ENCODE measurements at places on chromosomes 3 and 15. TPM values are rescaled to one million over a fixed set of nuclear protein-coding genes. Genes with fewer than 3 reads are reported as not detected.

The VEPH1 gene
- total RNA-seq, result 0.96 TPM

The CRYBG3 gene
- total RNA-seq, result 9.4 TPM

DNA sequence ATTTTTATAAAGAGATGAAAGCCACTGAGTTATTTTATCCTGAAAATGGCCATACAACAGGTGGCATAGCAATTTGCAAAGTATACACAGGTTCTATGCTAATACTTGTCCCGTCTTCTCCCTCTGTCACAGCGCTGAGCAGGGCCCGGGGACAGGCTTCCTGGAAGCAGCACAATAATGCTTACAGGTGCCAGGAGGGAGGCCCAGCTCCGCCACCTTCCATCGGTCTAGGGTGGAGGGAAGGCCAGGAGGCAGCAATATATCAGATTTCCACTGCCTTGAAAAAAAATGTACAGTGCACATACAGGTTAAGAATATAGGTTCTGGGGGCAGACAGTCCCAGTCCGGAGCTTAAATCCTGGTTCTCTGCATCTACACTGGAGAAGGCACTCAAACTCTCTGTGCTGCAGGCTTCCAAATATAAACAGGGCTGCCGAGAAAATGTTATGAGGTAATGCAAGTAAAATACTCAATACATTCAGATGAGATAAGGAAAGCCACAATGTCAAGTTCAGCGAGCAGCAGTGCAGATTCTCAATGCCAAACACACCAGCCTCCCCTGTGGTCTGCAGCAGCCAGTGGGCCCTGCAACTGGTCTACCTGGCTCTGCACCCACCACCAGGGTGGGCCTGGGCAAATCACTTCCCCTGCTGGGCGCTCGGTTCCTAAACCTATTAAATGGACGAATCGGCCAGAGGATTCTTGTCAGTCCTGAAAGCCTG, 189.6 kb downstream of the XXYLT1 start:
- H3K36me3 ChIP-seq, result no peaks in the 10 kb centered on the region
- DNase-seq, result no peak
- peaks cover 32% of the 10 kb centered on the region for H3K4me1 ChIP-seq
- no peaks in the 10 kb centered on the region for H3K27me3 ChIP-seq
- H3K4me3 ChIP-seq, result no peak overlapping the region
- H3K27ac ChIP-seq, result no peak overlapping the region

The STRIT1 gene
- not detected for total RNA-seq

DNA sequence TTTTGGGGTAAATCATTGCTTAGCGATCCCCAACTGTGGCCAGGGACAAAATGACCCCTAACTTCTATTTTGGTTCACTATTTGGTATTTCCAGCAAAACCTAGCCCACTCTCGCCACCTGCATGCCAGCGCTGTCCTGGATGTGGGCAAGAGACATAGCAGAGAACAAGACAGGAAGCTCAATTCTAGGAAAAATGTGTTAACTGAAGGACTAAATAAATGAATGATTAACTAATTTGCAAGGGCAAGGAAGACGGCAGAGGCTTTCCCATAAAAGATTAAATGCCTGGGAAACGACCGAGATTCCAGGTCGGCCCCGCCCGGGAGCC, 408 bp downstream of the NICN1 start:
- H3K4me3 ChIP-seq, result peak overlapping the region; percentile 65
- DNase-seq, result no peak
- H3K4me1 ChIP-seq, result no peaks in the 10 kb centered on the region
- H3K36me3 ChIP-seq, result no peaks in the 10 kb centered on the region
- no peak overlapping the region for H3K27ac ChIP-seq

- H3K4me3 ChIP-seq, result no peak overlapping the region
- H3K27me3 ChIP-seq, result no peaks in the 10 kb centered on the region
- no peaks in the 10 kb centered on the region for H3K36me3 ChIP-seq
- no peak overlapping the region for H3K27ac ChIP-seq
- no peak for DNase-seq
- peaks cover 24% of the 10 kb centered on the region for H3K4me1 ChIP-seq
These were observed 36.7 kb downstream of the TM2D3 start for GRCh38 chr15:101615414-101615985.

The LZTFL1 gene
- total RNA-seq, result 19.0 TPM

DNA sequence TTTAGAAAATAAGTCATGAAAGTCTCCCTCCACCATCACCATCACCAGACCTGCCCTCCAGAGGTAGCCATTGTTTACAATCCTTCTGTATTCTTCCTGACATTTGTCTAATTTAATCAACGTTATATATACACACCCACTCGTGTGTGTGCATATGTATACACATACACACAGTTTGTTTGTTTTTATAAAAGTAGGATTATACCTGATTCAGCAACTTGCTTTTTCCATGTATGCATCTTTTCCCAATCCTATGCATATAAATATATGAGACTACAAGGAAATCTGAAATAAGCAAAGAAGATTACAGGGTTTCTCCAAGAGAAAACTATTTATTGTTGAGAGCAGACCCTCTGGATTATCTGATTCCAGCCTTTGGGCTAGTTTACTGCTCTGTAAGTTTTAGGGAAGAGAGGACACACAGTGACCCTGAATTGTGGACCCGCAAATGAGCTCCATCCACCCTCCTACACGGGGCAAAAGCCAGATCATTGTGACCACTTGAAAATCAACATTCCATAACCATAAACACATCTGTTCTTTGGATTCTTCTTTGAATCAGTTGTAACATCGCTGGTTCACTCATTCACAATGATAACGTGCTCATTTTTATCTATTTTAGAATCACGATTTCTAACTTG, 104.3 kb downstream of the CPN2 start:
- no peak overlapping the region for H3K4me3 ChIP-seq
- no peaks in the 10 kb centered on the region for H3K27me3 ChIP-seq
- H3K4me1 ChIP-seq, result peaks cover 33% of the 10 kb centered on the region
- H3K27ac ChIP-seq, result no peak overlapping the region
- H3K36me3 ChIP-seq, result no peaks in the 10 kb centered on the region

- peaks cover 16% of the 10 kb centered on the region for H3K4me1 ChIP-seq
- H3K4me3 ChIP-seq, result no peak overlapping the region
- H3K36me3 ChIP-seq, result no peaks in the 10 kb centered on the region
- DNase-seq, result no peak
- H3K27me3 ChIP-seq, result no peaks in the 10 kb centered on the region
These were observed 129.9 kb downstream of the ROBO2 start for GRCh38 chr3:77169823-77170222.

The TMEM212 gene
- not detected for total RNA-seq

DNA sequence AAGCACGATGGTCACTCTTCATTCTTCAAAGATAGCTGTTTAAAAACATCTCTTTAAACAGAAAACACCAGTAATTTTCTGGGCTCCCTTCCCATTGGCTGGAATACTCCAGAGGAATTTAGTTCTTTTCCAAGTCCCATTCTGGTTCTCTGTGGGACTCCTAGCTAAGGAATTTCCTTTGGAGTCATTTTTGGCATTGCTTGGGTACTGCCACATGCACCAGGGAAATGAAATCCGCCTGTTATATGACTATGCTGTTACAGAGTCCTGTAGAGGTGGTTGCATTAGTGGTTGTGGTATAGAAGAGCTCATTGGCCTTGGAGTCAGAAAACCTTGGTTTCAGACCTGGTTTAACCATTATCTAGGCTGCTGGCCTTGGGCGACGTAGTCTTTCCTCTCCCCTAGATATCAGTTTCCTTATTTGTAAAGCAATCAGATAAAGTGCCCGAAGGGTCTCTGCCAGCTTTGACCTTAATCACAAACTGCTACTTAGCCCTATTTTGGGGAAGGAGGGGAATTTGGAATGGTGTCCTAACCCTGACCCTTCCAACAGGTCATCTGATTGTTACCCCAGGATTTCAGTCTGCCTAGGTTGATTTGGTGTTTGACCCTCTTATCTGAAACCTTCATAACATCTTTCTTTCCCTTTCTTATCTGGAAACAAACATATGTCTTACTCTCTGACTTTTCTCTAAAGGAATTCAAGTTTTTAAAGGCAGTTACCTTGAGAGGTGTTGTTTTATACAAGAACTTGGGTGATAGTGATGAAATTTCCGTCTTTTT, 13.4 kb downstream of the RTP1 start:
- no peaks in the 10 kb centered on the region for H3K27me3 ChIP-seq
- H3K36me3 ChIP-seq, result no peaks in the 10 kb centered on the region
- H3K4me1 ChIP-seq, result peaks cover 12% of the 10 kb centered on the region
- DNase-seq, result peak; percentile 58
- H3K27ac ChIP-seq, result no peak overlapping the region
- no peak overlapping the region for H3K4me3 ChIP-seq

- no peaks in the 10 kb centered on the region for H3K36me3 ChIP-seq
- no peak overlapping the region for H3K4me3 ChIP-seq
- H3K27me3 ChIP-seq, result no peaks in the 10 kb centered on the region
- DNase-seq, result no peak
- H3K4me1 ChIP-seq, result no peaks in the 10 kb centered on the region
- H3K27ac ChIP-seq, result no peak overlapping the region
These were observed 11.8 kb upstream of the CCR8 start for GRCh38 chr3:39317571-39318169.

DNA sequence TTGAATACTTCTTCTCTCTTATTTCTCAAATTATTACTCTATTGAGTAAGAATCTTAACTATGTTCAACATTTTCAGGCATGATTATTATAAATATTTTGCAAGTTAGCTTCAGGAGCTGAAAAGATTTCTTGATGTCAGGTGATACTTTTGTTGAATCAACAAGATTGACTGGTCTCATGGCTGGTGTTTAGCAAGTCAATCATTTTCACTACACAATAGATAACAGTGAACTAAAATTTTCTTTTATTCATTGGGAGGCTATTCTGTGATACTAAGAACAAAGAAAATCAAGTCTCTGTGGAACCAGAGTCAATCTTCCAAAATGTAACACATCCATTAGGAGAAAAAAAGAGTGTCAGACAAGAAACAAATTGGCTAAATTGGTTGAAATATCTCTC, 476.7 kb downstream of the CNTN3 start:
- no peak overlapping the region for H3K27ac ChIP-seq
- H3K4me1 ChIP-seq, result no peaks in the 10 kb centered on the region
- H3K4me3 ChIP-seq, result no peak overlapping the region
- H3K36me3 ChIP-seq, result no peaks in the 10 kb centered on the region

The IL17RE gene
- 0.56 TPM for total RNA-seq

The HTR3E gene
- total RNA-seq, result not detected

- H3K4me1 ChIP-seq, result peaks cover 47% of the 10 kb centered on the region
- H3K36me3 ChIP-seq, result no peaks in the 10 kb centered on the region
- H3K27me3 ChIP-seq, result no peaks in the 10 kb centered on the region
- no peak overlapping the region for H3K4me3 ChIP-seq
- DNase-seq, result no peak
These were observed 44.4 kb downstream of the SPSB4 start for GRCh38 chr3:141095546-141095937.

The PCSK6 gene
- 2.2 TPM for total RNA-seq

DNA sequence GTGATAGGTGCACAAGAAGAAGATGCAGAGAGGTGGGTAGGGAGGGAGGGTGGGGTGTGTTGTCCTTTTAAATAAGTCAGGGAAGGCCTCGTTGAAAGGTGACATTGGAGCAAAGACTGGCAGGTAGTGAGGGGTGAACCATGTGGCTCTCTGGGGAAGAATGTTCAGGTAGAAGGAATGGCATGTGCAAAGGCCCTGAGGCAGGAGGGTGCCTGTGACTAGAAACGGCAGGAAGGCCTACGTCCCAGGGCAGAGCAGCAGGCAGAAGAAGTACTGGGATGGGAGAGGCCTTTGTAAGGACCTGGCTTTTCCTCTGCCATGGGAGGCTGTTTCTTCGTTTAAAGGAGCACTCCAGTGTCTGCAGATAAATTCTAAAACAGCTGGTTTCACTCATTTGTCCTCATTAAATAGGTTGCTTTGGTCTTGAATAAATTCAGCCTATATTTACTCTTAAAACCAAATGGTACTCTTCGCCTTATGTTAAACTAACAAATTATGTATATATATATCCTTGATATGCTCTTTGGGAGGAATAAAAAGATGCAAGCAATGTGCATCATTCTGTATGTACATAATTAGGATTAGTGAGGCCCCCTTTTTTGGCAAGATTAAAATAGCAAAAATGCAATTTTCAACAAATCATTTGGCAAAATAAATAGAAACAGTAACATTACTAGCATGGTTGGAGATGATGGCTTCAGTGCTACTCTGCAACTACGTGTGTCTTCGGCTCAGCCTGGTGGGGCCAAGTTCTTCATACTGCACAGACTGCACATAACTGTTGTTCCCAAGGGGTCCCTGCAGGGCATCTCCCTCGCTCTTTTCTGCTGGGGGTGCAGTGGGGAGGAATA, 151.4 kb downstream of the KLF13 start:
- peaks cover 13% of the 10 kb centered on the region for H3K27me3 ChIP-seq
- no peak for DNase-seq
- no peak overlapping the region for H3K4me3 ChIP-seq
- peaks cover 8% of the 10 kb centered on the region for H3K4me1 ChIP-seq
- H3K36me3 ChIP-seq, result no peaks in the 10 kb centered on the region
- no peak overlapping the region for H3K27ac ChIP-seq

The MAP1A gene
- total RNA-seq, result 4.0 TPM

DNA sequence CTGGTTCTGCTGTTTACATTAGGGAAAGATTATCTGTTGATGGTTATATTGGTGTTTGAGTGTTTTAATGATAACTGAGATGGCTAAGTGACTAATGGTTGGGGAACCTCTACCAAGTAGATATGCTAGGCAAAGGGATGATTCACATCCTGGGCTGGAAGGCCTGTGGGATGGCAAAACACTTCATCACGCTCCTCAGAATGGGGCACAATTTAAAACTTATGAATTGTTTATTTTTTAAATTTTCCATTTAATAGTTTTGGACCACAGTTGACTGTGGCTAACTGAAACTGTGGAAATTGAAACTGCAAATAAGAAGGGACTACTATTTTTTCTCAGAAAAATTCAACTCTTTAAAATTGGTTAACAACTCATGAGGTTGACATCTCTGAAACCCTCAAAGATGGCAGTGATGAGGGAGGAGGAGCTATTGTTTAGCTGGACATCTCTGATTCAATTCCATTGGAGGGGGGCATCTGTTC, 100.5 kb upstream of the ZBED2 start:
- H3K27ac ChIP-seq, result no peak overlapping the region
- no peaks in the 10 kb centered on the region for H3K36me3 ChIP-seq
- DNase-seq, result no peak
- peaks cover 5% of the 10 kb centered on the region for H3K4me1 ChIP-seq

The NSUN3 gene
- total RNA-seq, result 13.4 TPM
